Effector memory CD8-positive, alpha-beta T cell (primary cell): ENCODE measurements at places on chromosomes 11 and 22.
A peak's percentile ranks its signal among the peaks of the same experiment; 100 is the strongest.

DNA sequence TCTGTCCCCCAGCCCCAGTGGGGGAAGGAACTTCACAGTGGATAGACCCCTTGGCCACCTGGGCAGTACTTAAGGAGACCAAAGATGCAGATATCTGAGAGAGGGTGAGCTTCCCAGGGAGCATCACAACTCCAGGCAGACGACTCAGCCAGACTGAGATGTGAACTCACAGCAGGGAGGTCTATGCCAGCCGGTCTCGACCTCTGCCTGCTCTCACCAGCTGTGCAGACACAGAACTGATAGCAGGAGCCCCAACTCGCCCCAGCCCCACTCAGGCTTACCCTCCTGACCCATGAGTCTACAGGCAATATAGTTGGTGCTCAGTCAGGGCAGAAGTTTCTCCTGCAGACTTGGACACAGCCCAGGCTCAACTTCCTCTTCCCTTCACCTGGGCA is 29.7 kb upstream of the ACCSL start:
- DNase-seq = no peak

GRCh38 chr11:104306862-104307474 is 143.0 kb upstream of the PDGFD start:
- DNase-seq = no peak

DNA sequence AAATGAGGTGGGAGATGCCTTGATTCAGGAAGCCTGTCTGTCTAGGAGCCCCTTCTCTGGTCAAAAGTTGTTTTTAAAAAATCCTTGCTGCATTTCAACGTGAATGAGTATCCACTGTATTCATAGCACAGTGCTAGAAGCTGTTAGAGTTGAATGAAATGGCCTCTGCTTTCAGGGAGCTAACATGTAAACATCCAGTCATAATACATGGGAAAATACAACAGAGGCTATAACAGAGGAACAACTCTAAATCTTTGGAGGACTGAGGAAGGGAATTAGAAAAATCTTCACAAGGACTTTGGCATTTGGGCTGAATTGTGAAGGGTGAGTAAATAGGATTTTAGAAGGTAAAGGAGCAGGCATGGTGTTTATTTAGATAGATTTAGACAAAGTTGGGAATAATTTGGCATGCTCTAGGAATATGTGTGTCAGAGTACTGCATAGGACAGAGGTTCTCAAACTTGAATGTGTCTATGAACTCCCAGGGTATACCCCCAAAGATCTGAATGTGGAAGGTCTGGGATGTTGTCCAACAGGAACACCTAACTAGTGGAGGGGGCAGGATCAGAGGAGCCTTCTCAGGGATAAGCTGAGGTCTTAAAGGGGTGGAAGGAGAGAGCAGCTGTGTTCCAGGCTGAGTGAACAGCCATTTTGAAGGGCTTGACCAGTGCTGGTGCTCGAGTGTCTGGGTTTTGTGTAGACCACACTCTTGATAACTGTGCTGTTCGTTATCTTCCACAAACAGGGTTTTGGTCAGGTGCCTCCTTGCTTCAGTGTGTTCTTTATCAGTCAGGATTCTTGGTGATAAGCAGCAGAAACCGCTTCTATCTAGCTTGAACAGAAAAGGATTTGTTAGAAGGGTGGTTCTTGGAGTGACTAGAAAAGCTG is 12.7 kb downstream of the SREBF2 start:
- DNase-seq = no peak

DNA sequence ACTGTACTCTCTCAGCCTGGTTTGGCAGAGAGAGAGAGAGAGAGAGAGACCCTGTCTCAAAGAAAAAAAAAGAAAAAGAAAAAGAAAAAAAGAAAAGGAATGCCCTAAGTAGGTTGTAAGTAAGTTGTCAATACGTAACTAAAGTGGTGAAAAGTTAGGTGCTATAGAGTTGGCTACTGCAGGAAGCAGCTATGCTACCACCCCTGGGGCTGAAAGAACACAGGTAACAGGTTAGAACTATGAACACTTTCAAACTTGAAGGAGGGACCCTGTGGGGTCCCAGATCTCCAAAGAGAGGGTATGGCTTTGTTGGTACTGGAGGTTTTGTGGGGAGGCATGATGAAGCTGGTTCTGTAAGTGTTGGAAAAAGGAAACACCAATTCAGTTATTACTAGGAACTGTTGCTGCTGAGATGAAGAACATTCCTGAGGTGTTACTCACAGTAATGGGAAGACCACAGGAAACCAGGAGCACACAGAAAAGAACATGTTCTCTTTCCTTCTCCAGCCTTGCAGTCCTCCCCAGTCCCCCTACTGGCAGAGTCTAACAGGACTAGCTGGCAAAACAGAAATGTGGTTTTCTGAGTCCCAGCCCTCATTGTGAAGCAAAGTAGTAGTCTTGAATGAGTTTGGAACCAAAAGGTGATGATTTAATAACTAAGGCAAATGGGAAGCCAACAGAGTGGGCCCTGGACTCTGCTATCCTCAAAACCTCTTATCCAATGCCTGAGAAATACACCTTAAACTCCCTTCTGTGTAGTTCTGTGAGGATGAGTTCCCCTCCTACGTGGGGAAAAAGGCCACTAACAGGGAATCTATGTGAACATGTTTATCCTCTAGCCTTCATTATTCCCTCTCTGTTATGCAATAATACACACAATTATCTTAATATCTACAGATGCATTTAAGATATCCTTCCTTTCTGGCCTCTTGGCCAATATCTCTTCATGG is 427.0 kb upstream of the DDI1 start:
- no peak for DNase-seq

- no peak for DNase-seq
These were observed 458 bp downstream of the OSBPL5 start for GRCh38 chr11:3164552-3165151.

- DNase-seq = no peak
These were observed 28.3 kb upstream of the MS4A6A start for GRCh38 chr11:60211206-60211605.

DNA sequence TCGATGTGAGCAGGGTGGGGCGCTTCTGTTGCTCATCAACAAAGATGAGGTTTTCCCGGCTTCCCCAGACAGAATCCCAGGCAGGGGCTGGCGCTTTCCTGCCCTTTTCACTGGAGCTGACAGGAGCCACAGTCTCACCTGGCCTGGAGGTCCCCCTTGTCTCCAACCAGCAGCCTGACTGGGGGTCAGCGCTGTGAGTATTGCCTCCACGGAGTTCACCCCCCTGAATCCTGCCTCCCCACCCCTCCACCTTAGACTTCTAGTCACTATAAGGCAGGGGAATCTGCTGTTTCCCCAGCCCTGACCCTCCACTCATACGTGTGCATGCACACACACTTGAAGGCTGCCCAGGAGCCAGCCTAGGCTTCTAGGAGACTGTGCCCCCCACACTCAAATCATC is 58.8 kb upstream of the LYVE1 start:
- DNase-seq = no peak

DNA sequence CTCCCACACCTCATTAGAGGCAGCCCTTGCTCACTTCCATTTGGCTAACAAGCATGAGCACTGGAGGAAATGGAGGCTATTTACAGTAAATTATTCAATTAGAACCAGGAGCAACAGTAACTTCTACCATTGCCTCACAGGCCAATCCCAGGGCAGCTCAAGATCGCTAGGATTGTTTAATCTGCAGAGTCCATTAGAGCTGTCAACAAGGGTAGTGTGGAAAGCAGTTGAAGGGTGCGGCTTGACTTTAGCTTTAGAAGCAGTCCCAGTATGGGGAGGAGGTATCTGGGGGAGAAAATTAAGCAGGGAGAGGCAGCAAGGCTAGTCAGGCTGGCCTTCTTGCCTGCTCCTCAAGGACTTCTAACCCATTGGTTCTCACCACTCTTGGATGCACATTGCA is 38.3 kb upstream of the CYP2R1 start:
- DNase-seq = no peak

- DNase-seq = no peak
These were observed 13.4 kb downstream of the DRD4 start for GRCh38 chr11:650482-650881.

GRCh38 chr22:28983190-28983589 is 78.4 kb downstream of the C22orf31 start:
- no peak for DNase-seq

DNA sequence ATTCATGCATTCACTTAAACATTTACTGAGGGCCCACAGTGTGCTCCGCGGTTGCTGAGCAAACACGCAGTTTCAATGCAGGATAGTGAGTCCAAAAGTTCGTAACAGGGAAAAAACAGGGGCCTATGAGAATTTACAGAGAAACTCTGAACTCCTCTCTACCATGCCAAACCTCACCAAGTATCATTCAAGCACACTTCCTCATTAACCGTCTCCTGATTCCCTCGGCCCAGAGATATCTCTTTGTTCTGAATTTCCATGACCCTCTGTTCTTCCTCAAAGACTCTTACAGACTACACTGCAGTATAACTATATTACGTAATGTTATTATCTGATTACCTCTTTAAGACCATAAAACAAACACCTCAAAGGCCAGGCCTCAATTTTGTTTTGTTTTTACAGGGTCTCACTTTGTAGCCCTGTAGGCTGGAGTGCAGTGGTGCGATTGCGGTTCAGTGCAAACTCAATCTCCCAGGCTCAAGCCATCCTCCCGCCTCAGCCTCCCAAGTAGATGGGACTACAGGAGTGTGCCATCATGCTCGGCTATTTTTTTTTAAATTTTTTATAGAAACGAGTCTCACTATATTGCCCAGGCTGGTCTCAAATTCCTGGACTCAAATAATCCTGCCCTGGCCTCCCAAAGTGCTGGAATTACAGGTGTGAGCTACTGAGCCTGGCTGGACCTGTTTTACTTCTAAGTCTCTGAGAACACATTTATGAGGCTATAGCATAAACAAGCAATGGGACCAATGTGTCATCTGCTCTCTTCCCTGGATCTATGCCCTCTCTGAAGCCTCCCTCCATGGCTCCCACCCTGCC is 3.6 kb downstream of the HPS4 start:
- DNase-seq = no peak

DNA sequence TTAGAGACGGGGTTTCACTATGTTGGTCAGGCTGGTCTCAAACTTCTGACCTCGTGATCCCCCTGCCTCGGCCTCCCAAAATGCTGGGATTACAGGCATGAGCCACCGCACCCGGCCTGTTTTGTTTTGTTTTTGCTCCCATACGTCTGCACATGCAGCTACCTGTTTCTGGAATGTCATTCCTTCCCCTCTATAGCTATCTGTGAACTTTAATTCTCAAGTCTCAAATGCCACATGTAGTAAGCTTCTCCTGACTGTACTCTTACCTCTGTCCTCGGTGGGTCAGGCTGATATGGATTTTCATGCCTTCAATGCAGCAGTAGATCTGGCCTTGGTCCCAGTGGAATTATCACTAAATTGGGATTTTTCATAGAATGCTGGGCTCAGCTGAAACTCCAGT is 12.4 kb upstream of the SWAP70 start:
- no peak for DNase-seq

GRCh38 chr11:113351480-113351879 is 36.1 kb upstream of the ANKK1 start:
- no peak for DNase-seq

- no peak for DNase-seq
These were observed 88.2 kb upstream of the OR9Q1 start for GRCh38 chr11:57935402-57936049.

- no peak for DNase-seq
These were observed 49.7 kb downstream of the FDX1 start for GRCh38 chr11:110479108-110480101.

DNA sequence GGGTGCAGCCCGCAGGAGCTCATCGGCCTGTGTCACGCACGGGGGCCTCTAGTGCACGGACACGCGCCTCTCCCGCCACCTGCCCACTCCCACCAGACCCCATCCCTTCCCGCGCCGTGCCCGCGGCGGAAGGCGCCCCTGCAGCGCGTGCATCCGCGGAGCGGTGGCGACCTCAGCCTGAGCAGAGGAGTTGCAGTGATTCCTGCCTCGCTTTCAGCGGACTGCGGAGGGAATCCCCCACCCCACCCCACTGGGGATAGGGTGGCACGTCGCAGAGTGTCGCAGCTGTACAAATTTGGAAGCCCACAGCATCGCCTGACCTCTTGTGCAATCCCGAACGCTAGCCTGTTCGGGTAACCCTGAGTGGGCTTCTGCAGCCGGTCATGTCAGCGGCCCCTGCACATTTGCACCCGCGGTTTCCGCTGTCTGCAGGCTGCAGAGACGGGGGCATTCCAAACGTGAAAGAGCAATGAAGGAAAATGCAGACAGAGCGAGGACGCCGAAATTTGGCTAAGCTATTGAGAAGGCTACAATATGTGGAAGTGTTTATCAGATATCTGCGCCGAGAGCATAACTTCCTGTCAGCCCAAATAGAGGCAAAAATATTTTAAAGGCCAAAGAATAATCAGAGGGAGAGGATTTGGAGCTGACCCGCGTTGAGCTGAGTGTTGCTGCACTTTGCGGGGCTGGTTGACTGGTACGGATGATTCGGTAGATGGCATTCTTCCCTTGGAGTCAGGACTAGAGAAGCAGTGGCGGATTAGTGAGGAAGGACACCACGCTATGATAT is 617 bp upstream of the ARHGAP20 start:
- DNase-seq = peak; percentile 5

DNA sequence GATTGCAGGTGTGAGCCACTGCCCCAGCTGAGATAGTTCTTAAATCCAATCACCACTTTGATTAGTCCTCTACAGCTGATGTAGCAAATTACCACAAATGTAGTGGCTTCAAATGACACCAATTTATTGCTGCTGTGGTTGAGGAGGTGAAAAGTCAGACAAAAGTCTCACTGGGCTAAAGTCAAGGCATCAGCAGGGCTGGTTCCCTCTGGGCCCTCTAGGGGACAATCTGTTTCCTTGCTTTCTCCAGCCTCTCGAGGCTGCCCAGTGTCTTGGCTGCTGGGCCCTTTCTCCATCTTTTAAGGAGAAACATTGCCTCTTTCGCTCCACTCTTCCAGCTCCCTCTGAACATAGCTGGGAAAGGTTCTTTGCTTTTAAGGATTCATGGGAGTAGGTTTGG is 50.5 kb upstream of the SHANK2 start:
- DNase-seq = no peak

DNA sequence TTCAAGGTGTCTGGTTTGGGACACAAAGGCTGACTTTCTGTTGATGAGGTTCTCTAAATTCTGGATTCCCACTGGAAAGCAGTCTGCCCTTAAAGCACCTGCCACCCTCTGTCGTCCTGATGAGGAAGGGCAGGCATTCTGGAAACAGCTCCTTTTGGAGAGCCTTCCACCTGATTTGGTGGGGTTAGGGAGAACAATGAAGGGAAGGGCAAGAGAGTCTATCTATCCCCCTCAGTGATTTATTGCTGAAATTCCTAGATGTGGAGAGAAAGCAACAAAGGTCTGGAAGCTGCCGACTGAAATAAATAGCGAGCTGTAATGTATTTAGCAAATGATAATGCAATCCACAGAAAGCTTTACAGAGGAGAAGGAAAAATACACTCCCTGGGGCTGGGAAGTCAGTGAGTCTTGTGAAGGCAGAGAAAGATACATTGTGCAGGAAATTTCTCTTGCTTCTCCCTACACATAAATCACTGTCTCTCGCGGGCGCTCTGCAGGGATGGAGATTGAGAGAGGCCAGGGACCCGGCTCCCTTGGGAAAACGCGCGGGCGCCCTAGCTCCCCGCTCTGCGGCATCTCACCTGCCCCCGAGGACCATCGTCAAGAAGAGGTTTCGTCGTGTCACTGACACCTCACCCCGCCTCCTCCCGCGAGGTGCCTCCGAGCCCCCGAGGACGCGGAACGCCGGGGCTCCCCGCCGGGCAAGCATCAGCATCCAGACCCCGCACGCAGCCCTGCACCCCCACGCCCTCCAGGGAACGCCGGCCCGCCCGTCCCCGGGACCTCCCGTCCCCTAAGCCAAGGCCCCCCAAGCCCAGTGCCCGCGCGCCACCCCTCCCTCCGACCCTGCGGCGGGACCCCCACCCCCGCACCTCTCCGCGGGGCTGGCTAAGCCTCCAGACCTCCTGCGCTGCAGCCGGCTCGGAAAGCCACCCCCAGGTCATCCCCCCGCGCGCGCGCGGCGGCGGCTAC is 673 bp downstream of the CDON start:
- DNase-seq = no peak
